Activated CD8-positive, alpha-beta memory T cell treated with anti-CD3 and anti-CD28 coated beads, Interleukin-2, amount 50 U/mL, for 4 hours (primary cell): ENCODE measurements at places on chromosomes 1 and 21.

DNA sequence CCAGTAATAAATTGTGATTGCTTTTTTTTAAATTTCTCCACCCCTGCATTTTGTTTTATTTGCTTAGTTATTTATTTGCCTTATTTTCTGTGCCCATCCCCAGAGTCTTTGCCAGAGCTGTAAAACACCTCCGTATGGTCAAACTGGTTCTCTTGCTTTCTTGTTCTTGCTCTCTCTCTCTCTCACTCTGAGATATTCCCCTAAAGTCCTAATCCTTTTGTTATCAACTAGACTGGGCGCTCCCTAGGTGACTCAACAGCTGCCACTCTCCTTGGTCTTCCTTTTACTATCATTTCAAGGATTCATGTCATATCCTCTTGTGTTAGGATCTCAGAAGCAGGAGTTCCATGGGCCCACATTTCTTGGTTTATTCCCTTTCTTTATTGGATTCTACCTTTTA is 160.0 kb downstream of the PRDM2 start:
- DNase-seq: no peak

DNA sequence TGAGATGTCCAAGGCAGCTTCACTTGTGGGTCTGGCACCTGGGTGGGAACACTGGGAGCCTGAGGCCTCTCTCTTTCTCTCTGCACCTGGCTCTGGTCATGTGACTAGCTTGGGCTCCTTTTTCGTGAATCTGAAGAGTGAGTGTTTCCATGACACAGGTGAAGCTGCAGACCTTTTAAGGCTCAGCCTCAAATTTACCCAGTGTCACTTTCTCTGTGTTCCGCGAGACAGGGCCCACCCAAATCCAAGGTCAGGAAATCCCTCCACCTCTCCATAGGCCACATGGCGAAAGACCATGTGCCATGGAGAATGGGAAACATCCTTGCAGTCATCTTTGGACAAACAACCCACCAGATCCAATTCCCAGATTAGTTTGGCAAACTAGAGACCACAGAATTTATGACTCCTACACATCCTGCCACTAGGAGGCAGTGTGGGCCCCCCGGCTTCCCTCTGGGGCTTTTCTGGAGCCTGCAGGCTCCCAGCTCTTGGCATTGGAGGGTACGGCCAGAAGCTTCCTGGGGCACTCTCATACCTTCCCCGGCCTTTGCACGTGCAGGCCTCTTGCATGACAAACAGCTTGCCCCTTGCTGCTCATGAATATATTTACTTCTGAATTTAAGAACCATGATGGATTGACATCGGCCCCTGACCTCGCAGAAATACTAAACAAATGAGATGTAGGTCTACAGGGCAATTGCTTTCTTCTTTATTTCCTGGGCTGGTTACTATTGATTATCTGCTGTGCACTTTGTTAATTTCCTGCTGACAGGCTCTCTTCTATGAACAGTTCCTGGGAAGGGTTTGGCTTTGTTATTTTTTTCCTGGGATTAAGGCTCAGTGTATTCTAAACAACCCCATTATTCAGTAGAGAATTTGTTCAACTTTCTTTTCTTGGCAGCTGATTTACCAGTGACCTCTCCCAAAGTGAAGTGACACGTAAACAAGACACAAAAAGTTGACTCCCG is 180.7 kb downstream of the KAZN start:
- DNase-seq: no peak

DNA sequence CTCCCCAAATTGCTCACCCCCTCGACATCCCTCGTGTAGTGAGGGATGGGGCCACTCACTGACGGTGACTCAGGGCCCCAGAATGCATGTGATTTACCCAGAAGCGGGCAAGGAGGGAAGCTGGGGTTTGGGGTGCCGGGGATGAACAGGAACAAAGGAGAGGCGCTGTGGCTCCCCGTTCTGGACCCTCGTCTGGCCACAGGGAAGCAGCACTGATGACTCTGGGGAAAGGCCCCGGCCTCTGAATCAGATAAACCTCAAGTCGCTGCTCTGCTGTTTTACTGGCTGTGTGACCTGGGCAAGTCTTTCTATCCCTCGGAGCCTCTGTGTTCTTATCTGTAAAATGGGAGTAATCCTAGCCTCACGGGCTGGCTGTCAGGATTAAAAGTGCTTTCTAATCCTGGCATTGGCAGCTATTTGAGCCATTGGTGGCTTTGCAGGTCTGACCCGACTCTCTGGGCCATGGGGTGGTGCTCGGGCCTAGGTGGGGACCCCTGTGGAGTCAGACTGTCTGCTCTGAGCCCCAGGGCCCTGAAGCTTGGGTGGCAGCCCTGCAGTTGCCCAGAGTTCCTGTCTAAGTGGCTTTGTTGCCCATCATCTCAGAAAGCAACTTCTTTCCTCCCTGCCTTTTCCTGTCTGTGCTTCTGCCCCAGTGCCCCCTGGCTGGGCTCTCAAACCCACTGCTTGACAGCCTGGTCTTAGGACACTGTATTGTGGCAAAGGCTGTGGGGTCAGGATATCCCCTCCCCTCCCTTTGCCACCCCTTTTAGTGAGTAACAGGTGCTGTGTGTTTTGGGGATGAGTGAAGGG is 5.5 kb downstream of the TNFRSF1B start:
- DNase-seq: peak; percentile 46

- no peak for DNase-seq
Measured at GRCh38 chr21:45169001-45169400, 94.6 kb downstream of the ADARB1 start.

DNA sequence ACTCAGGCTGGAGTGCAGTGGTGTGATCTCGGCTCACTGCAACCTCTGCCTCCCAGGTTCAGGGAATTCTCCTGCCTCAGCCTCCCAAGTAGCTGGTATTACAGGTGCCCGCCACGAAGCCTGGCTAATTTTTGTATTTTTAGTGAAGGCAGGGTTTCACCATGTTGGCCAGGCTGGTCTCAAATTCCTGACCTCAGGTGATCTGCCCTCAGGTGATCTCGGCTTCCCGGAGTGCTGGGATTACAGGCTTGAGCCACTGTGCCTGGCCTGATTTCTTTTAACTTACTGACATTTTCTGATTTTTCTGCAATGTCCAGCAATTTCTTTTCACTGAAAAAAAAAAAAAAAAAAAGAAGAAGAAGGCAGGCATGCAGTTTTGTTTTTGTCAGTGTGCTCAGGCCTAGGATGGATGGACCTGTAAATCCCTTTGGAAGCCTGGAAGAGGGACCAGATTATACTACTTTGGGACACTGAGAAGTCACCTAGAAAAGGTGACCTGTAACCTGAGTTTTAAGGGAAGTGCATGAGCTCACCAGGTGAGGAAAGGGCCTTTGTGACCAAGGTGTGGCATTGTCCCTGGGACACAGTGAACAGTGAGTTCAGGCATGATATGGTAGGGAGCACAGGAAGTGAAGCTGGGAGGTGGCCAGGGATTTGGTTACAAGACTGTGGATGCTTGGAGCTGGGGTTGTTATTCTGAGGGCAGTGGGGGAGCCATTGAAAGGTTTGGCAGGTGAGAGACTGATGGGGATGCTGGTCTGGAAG is 2.7 kb upstream of the TMEM61 start:
- no peak for DNase-seq

DNA sequence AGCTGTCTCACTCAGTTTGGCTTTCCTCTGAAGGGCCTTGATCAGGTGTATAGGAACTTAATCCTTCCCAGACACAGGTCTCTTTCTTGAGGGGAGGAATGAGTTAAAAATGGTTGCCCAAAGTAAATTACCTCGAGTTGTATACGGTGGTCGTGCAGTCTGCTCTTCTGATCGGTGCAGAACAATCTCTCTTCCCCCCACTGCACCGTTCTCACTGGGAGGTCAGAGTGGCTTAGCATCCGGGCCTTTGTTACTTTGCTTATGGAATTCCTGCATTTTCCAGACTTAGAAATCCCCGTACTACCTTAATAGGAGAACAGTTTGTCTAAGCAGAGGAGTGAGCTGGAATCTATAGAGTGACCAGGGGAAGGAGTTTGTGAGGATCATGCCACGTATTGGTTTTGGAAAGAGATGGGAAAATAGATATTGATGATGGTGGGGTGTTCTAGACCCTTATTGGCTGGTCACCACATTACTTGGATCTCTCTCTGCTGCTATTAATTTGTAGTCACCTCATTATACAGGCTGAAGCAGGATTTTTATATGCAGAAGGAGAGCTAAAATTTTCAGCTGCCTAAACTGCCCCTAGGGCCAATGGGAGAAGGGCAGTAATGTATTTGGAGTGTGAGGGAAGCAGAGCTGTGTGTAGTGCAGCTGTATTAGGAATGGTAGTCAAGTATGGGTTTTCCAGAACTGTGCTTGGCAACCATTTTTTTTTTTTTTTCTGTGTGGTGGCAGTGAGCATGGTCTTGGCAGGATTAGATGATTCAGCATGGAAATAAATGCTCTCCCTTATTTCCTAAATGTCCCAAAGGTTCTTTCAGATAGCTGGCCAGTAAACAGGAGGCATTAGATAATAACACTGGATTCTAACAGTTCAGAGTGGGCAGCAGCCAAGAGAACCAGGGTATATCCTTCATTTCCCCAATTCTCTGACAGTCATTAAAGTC is 81.5 kb downstream of the NDUFS5 start:
- no peak for DNase-seq

GRCh38 chr1:111585447-111586086 is 34.0 kb upstream of the RAP1A start:
- no peak for DNase-seq

GRCh38 chr1:233189526-233189925 is 106.0 kb downstream of the PCNX2 start:
- DNase-seq: no peak

DNA sequence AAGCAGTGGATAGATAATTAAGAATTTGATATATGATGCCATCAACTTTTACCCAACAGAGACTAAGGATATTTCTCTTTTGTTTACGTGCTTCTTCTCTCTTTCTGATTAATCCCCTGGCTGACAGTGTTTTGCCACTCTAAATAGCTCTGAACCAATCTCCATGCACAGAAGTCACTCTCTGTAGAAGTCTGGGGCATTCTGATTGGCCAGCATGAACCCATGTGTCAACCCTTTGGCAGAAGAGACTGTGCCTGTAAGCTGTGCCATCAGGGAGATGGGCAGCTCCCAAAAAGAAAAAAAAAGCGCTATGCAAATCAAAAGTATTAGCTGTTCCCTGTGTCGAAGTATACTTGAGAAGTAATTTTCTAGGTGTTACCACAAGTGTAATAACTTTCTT is 34.1 kb upstream of the NRIP1 start:
- DNase-seq: no peak

- no peak for DNase-seq
Measured at GRCh38 chr21:19123525-19123924, 719.9 kb upstream of the TMPRSS15 start.
